Upper lobe of right lung (tissue), 1 donor: ENCODE measurements at places on chromosomes 4 and X. TPM values are rescaled to one million over a fixed set of nuclear protein-coding genes. Genes with fewer than 3 reads are reported as not detected.

GRCh38 chr4:99013884-99014523 is 18.5 kb downstream of the METAP1 start:
- peaks cover 9% of the 10 kb centered on the region for H3K4me1 ChIP-seq
- no peaks in the 10 kb centered on the region for H3K27me3 ChIP-seq
- H3K36me3 ChIP-seq = no peaks in the 10 kb centered on the region
- H3K27ac ChIP-seq = no peak overlapping the region

- H3K36me3 ChIP-seq = no peaks in the 10 kb centered on the region
- no peak for DNase-seq
- no peak overlapping the region for H3K4me3 ChIP-seq
- H3K4me1 ChIP-seq = no peaks in the 10 kb centered on the region
- no peak overlapping the region for H3K27ac ChIP-seq
Observed at GRCh38 chr4:71930459-71930858, 101.3 kb upstream of the NPFFR2 start.

DNA sequence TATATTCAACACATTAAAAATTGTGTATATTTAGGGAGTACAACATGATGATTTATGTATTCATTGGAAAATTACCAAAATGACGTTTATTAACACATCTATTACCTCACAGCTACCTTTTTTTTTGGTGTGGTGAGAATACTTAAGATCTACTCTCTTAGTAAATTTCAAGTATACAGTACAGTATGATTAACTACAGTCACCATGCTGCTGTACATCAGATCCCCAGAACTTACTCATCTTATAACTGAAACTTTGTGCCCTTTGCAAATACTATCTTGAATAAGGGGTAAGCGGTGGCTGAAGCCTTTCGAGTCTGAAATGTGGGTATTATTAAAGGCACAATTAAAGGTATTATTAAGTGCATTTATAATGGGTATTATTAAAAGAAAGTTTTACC is 976 bp downstream of the PHKA1 start:
- peak overlapping the region; percentile 50 for H3K4me3 ChIP-seq
- H3K4me1 ChIP-seq = no peaks in the 10 kb centered on the region
- H3K36me3 ChIP-seq = no peaks in the 10 kb centered on the region
- H3K27me3 ChIP-seq = no peaks in the 10 kb centered on the region
- DNase-seq = no peak

DNA sequence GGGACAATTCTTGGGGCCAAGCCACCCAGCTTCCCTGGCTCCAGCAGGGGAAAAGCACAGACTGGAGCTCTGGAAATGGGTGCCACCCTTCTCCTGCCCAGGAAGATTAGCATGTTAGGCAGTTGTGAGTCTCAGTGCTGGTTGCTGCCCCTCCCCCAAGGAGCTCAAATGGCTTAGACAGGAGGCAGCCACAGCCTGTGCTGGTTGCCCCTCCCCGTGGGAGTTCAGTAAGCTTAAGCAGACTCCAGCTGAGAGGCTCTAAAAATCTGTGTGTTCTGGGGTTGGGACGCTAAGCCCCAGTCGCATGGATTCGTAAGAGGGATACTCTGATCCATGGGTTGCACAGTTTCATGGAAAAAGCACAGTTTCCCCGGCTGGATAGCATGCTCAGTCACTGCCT is 92.7 kb upstream of the NDST3 start:
- no peak overlapping the region for H3K4me3 ChIP-seq
- no peaks in the 10 kb centered on the region for H3K4me1 ChIP-seq
- no peak for DNase-seq
- H3K27ac ChIP-seq = no peak overlapping the region

GRCh38 chr4:145879598-145879997 is 59.0 kb downstream of the ZNF827 start:
- H3K4me1 ChIP-seq = peaks cover 22% of the 10 kb centered on the region
- H3K27me3 ChIP-seq = no peaks in the 10 kb centered on the region
- H3K27ac ChIP-seq = no peak overlapping the region

- no peaks in the 10 kb centered on the region for H3K27me3 ChIP-seq
- no peaks in the 10 kb centered on the region for H3K4me1 ChIP-seq
- no peaks in the 10 kb centered on the region for H3K36me3 ChIP-seq
- no peak overlapping the region for H3K27ac ChIP-seq
Observed at GRCh38 chr4:10643600-10644425, 40.8 kb downstream of the CLNK start.

DNA sequence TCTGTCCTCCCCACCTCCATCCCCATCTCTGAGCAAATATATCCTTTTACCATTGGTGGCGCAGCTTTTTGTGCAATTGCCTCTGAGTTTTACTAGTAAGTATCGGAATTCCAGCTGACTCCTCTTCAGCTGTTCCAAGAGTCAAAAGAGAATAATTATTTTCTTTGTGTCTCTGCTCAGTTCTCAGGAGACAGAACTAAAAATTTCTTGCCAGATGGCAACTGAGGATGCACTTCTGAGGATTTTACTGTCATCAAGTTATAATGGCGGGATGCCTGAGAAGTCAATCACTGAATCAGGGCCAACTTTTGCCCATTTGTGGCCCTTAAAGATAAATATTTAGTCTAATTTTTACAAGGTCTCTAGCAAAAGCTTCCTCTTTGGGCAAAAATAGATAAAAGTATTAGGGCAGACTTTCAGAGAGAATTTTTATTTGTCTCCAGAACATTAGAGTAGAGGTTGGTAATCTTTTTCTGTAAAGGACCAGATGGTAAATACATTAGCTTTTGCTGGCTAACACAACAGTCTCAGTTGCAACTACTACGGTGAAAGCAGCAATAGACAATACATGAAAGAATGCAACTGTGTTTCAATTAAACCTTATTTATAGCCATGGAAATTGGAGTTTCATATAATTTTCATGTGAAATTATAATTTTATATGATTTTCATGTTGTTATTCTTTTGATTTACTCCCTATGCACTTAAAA is 15.6 kb upstream of the ADGRA3 start:
- no peak overlapping the region for H3K4me3 ChIP-seq
- H3K4me1 ChIP-seq = no peaks in the 10 kb centered on the region
- no peaks in the 10 kb centered on the region for H3K36me3 ChIP-seq

- DNase-seq = no peak
- no peak overlapping the region for H3K4me3 ChIP-seq
- H3K27me3 ChIP-seq = no peaks in the 10 kb centered on the region
- no peaks in the 10 kb centered on the region for H3K4me1 ChIP-seq
- H3K36me3 ChIP-seq = no peaks in the 10 kb centered on the region
Observed at GRCh38 chrX:2413969-2414368, 86.8 kb downstream of the DHRSX start.

Gene HDAC6
- 94.2 TPM for total RNA-seq

Gene CLGN
- total RNA-seq = 0.93 TPM

Gene TRIM75
- not detected for total RNA-seq
